ENCODE measurements at places on chromosomes 16 and 17.

GRCh38 chr17:74893936-74894671 is 671 bp upstream of the FADS6 start:
- no peak for DNase-seq

- DNase-seq, result no peak
These were observed 40.0 kb downstream of the PGS1 start for GRCh38 chr17:78418326-78419026.

DNA sequence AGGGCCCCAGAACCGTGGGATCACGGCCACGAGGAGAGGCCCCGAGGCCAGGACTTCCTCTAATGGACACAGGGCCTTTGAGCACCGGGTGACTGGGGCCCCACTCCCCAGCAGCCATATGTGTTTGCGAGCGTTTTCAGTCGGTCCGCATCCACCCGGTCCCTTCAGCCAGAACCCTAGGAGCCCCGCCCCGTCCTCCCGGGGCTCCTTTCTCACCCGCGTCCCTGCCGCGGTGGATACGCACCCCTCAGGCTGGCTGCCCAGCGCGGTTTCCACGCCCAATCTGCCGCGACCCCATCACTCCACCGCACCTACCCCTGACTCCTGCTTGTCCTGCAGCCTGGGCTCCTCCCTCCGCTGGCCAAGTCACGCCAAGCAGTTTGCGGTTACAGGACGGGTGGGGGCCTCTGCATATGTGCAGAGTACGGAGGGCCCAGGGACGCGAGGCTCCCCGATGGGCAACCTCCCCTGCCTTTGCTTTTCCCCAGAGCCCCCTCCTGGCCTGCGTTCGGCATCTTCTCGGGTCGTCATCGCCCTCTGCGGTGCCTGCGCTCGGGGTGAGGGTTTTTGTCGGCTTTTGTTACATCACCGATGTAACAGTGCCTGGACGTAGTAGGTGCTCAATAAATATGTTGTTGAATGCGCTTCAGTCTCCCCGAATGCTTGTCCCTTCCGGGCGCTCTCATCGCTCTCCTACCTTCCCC is 1.0 kb upstream of the TTYH2 start:
- no peak for DNase-seq

DNA sequence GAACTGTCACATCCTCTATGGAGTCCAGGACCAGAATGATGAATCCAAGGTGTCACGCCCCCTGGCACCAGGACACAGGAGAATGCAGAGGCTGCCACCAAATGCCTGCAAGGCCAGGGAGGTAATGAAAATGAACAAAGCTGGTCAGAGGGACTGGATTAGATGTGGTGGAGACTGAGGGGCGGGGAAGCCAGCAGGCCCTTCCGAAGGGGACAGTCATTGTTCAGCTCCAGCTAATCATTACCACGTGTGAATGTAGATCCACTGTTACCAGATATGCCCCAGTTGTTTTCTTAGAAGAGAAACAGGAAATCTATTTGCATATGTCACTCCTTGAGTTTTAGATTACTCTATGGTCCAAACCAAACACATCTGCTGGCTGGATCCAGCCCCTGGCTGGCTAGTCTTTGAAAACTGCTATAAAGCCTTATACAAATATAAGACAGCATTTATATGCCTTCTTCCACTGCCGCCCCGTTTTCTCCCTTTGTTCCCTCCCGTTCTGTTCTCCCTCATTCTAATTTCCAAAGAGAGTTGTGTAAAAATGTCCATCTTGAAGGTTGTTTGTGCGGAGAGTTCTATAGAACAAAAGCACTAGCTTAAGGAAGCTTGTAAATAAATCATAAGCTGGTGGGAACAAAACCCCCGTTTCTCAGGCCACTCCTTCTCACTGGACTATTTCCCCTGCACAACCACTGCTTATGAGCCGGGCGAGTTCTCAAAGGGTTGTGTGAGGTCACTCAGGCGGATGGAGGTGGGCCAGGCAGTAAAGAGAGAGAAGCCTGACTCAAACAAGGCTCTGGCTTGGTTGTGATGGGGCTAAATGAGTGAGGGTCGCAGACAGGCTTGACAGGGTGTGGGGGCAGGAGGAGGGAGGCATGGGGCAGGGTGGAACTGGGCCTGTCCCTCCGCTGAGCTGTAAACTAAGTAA is 14.2 kb downstream of the CRYM start:
- DNase-seq, result no peak

DNA sequence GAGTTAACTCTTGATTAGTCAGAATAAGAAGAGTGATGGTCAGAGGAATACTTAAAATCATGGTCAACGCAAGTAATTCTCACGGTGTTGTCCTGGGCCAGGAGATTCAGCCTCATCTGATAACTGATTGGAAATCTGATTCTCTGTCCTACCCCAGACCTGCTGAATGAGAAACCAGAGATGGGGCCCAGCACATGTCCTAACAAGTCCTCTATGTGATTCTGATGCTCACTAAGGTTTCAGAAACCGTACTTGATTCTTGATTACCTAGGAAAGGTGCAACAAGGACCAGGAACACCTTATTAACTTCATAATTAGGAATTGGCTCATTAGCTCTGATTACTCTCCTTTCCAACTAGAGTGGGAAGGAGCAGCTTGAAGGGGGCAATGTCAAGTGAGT is 44.5 kb downstream of the ANKFY1 start:
- no peak for DNase-seq

GRCh38 chr16:23785842-23786241 is 31.0 kb downstream of the CHP2 start:
- DNase-seq, result no peak

GRCh38 chr17:82101767-82102679 is 4.0 kb upstream of the FASN start:
- no peak for DNase-seq

- no peak for DNase-seq
These were observed 67.8 kb upstream of the LHX1 start for GRCh38 chr17:36869441-36869840.

GRCh38 chr17:37614391-37614790 is 5.2 kb upstream of the SYNRG start:
- DNase-seq, result no peak

GRCh38 chr16:48612611-48613010 is 2.6 kb upstream of the N4BP1 start:
- no peak for DNase-seq

DNA sequence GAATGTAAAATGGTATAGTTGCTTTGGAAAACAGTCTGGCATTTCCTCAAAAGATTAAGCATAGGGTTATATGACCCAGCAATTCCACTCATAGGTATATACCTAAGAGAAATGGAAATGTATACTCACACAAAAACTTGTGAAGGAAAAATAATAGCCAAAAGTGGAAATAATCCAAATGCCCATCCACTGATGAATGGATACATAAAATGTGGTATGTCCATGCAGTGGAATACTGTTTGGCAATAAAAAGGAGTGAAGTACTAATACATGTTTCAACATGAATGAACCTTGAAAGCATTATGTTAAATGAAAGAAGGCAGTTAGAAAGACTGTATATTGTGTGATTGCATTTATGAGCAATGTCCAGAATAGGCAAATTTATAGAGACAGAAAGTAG is 25.1 kb downstream of the NUP93 start:
- DNase-seq, result no peak

DNA sequence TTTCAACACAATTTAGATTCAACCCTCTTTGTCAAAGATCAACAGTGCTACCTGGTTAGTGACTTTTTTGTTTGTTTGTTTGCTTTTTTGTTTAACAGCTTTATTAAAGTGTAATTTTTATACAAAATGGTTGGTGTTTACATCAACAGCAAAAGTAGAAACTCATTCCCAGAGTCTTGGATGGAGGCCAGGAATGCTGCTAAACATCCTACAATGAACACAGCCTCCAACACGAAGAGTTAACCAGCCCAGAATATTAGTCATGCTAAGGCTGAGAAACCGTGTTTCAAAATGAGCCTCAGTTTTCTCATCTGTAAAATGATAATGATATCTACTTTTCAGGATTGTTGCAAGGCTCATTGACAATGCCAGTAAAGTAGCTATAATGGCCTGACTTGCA is 211.0 kb upstream of the MAF start:
- DNase-seq, result no peak

DNA sequence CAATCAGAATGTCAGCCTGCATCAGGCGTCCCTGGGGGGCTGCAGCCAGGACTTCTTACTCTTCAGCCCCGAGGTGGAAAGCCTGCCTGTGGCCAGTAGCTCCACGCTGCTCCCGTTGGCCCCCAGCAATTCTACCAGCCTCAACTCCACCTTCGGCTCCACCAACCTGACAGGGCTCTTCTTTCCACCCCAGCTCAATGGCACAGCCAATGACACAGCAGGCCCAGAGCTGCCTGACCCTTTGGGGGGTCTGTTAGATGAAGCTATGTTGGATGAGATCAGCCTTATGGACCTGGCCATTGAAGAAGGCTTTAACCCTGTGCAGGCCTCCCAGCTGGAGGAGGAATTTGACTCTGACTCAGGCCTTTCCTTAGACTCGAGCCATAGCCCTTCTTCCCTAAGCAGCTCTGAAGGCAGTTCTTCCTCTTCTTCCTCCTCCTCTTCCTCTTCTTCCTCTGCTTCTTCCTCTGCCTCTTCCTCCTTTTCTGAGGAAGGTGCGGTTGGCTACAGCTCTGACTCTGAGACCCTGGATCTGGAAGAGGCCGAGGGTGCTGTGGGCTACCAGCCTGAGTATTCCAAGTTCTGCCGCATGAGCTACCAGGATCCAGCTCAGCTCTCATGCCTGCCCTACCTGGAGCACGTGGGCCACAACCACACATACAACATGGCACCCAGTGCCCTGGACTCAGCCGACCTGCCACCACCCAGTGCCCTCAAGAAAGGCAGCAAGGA is 10.4 kb downstream of the NFE2L1 start:
- no peak for DNase-seq

DNA sequence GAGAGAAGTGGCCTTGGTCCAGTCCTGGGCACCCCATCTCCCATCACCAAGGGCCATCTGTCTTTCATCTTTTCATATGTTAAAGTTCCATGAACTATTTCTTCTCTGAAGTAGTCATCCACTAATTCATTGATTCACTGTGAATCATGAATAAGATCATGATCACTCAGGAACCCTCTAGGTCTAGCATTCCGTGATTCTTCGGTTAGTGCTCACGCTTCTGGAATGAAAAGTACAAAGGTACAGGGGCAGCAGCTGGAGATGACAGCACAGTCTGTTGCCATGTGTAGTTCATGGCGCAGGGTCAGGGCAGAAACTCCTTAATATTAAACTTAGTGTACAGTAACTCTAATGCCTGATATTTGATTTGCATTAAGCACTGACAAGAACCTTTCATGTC is 127.1 kb downstream of the CDH13 start:
- no peak for DNase-seq

DNA sequence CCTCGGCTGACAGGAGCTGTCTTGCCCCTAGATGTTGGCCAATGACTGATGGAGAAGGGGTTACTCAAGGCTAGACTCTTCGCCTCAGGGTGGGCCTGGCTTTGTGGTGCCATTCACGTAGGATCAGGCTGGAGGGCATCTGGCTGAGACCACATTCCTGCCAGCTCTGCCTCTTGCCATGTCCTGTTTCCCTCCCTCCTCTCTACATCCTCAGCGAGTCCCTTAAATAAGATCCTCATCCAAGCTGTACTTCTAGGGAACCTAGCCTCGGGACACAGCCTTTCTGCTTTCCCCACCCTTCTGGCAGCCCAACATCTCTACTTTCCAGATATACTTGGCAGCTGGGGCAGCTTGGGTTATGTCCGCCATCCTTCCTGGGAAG is 27.9 kb upstream of the EFCAB13 start:
- DNase-seq, result no peak

DNA sequence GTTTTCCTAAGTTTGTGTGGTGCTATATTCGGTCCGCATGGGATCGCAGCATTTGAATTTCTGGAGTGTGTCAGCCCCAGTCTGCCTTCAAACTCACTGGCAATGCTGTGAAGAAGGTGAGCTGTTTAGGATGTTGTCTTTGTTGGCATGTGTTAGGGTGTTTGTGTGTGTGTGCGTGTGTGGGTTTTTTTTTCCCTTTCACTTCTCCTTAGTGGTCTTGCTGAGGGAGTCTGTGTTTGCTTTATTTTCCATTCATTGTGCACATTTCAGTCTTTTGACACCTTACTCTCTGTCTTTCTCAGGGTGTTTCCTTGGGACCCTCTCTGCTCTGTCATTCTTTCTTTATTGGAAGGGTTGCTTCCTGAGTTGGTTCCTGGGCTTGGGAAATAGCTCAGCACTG is 27.7 kb upstream of the RBFOX1 start:
- DNase-seq, result no peak

DNA sequence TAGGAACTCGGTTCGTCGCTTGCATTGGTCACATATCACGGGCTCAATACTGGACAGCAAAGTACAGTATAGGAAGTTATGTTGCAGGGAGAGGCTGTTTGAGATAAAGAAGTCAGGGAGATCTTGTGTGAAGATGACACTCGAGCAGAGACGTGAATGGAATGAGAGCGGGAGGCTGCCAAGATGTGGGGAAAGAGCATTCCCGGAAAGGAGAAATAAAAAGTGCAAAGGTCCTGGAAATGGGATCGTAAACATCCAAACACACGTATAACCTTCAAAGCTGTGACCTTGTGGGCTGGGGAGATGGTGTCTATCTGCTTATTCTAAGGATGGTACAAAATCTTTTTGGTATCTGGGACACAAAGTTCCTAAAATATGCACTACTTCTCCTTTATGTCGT is 43.0 kb upstream of the MYOCD start:
- DNase-seq, result no peak

- no peak for DNase-seq
These were observed 1418.8 kb downstream of the CDH11 start for GRCh38 chr16:63702981-63703590.

- no peak for DNase-seq
These were observed 111.7 kb downstream of the MAP2K6 start for GRCh38 chr17:69525920-69526841.

DNA sequence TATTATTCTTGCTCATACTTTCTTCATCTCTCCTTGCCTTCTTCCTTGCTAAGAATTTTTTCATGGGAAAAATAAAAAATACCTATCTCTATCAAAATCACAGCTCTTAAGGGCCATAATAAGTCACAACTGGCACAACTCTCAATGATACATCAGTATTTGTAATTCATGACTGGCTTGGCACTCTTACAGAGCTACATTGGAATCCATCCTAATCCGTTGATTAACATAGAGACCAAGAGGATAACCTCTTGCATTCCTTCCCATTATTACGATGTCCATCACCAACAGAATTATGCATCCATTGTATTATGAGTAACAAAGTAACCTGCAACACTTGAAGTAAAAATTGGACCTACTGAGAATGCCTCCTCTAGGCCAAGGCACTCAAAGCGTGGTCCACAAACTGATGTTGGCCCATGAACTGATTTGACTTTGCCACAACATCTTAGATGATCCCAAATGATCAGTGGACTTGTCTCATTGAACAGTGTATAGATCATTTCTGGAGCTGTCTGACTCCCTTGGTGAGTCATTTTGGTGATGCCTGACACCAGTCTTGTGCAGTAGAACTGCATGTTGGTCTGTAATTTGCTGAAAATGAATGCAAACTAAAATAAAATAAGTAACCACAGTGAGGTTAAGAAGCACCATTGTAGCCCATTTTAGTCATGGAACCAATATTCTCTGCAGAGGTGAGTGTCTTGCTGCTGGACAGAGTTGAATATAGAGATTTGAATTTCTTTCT is 163.2 kb downstream of the AXIN2 start:
- no peak for DNase-seq

- no peak for DNase-seq
These were observed 6.8 kb downstream of the SLC6A2 start for GRCh38 chr16:55662644-55663031.

Measured in chondrocyte (in vitro differentiated cells).